NCI-H2029 treated with DMSO at 0.1 percent for 48 hours (cell line): ENCODE measurements at places on chromosomes 7 and 10.

DNA sequence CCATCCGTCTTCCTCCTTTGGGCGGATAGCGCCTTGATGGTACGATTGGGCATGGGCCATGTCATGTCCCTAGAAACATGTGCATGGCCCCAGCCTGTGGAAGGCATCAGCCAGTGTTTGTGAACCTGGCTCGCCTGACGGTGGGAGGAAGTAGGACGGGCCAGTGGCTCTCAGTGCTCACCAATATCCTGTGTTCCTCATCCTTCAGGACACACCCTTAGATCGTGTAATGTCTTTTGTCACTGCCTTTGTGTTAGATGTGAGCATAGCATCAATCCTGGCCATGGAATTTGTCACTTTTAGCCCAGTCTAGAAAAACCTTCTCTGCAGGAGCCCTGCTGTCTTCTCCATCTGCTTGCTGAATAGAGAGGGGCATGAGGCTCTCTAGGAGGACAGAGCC, 77.6 kb downstream of the PFKFB3 start:
- DNase-seq: no peak

DNA sequence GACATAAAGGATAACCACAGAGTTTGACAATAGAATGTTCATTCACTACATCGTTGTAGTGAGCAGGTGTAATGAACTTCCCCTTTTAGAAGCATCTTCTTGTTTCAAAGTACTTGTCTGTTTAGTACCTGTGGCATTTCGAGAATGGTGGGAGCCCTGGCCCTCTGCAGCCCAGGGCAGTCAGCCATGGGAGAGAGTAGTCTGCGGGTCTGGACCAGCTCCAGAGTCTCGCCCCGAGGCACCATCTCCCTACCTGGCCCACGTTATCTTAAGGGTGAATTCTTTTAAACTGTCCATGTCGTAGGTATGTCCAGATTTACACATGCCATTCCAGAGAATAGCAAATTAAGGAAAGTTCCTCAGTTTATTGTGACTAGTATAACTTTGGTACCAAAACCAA, 99.7 kb downstream of the BMPR1A start:
- DNase-seq: no peak

GRCh38 chr7:66348531-66348930, 143.4 kb downstream of the TPST1 start:
- no peak for DNase-seq

- DNase-seq: no peak
Observed at GRCh38 chr10:34223658-34224057, 591.4 kb downstream of the PARD3 start.

GRCh38 chr7:110760341-110760740, 330.6 kb upstream of the LRRN3 start:
- DNase-seq: no peak
